Left cardiac atrium (tissue), 4 donors: ENCODE measurements at places on chromosomes 7 and 10. TPM values are rescaled to one million over a fixed set of nuclear protein-coding genes. Genes with fewer than 3 reads are reported as not detected.

NAT16 gene
- total RNA-seq, result not detected

RNF148 gene
- total RNA-seq, result 0.35 TPM

TACC2 gene
- total RNA-seq, result 210 TPM

PTPRZ1 gene
- 2.1 TPM for total RNA-seq

ANKRD1 gene
- 1,867 TPM for total RNA-seq
